CD14-positive monocyte (primary cell): ENCODE measurements at places on chromosomes 4 and X.

- DNase-seq: peak; percentile 14
Observed at GRCh38 chrX:155888139-155888538, 7.0 kb downstream of the VAMP7 start.

DNA sequence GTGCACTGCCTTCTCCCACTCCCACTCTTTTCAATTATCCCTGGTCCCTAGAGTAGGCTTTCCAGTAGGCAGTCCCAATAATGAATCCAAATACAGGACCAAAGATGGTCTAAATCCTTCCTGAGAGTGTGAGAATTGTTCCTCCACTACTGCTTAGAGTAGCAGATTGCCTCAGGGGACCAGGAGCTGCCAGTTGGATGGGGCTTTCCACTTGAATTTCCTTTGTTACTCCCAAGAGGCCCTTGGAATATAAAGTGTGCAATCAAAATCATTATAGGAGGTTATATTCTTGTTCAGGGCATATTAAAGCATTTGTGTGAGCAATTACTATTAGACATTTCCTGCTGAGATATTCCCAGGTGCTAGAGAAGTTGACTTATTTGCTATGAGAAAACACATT, 156.6 kb upstream of the TLL1 start:
- DNase-seq: no peak

GRCh38 chrX:134246282-134246681, 9.3 kb downstream of the CCDC160 start:
- no peak for DNase-seq

GRCh38 chr4:85147481-85148076, 181.1 kb upstream of the WDFY3 start:
- DNase-seq: peak; percentile 53

DNA sequence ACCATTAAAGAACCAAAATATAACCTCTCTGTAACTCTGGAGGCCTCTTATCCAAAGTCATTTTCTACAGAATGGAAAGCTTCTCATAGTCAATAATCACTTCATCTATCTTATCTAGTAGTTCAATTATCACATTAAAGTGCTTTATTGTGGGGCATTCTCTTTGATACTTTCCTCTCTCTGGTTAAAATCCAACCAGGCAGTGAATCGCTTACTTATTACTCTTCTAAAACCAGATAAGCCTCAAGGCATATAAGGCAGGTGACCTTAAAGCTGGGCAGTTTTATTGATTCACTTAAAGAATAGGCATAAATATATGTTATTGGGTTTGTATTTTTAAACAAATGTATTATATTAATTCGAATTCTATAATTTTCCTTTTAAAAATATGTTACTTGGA, 2162.1 kb upstream of the TENM3 start:
- no peak for DNase-seq

DNA sequence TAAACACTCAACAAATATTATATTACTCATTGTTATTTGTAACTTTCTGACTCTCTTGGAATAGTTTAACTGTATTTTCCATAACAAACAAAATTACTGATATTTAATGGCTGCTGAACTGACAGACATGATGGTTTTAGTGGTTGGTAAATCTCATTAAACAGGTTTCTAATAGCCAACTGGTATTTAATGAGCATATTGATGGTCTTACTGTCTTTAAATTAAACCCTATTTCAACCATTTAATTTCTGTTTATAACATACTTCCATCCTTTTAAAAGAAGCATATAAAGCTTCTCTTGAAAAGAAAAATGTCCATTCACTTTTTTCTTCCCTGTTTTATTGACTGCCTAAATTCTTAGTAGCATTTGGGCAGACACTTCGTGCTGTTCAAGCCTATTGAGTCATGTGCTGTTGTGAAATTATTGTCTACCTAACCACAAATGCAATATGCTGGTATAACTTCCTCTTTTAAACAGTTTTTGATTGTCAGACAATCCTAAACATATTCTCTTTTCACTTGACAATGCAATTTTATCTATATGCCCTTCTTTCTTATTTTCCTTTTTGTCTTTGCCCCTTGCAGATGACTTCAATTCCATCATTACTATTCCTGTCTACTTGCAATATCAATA, 163.9 kb upstream of the SLC7A11 start:
- DNase-seq: peak; percentile 96

DNA sequence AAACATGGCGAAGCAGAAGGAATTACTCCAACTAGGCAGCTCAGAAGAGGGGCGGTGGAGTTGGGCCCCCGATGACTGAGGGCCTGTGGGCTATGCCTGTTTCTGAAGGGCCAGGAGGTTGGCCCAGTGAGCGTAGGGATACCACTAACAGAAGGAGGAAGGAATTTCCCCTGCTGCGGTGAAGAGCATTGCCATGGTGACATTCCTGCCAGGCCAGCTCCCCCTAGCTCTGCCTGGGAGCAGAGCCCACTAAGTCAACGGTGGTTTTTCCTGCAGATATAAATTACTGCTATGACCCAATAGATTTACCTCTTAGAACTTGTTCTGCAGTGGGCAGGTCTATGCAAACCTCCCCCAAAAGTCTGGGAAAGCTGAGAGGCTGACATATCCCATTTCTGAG, 28.9 kb upstream of the HMX1 start:
- DNase-seq: no peak

DNA sequence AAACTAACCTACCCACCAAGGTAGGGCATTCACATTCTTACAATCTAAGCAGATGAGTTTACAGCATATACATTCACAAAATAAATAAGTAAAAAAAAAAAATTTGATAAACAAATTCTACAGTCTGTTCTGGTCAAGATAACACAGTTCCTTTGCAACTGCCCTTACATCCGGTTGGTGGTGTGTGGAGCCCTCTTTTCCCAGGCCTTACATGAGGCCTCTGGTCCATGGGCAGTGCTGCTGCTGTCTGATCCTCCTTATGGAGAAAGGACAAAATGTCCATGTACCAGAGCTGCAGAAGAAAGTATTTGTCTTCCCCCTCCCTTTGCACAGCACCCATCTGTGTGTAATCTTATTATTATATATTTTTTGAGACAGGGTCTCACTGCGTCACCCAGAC, 2.2 kb upstream of the SEPTIN11 start:
- no peak for DNase-seq

- no peak for DNase-seq
Observed at GRCh38 chr4:57119054-57119651, 9.0 kb upstream of the IGFBP7 start.

GRCh38 chr4:121307445-121308327, 73.1 kb downstream of the QRFPR start:
- peak; percentile 34 for DNase-seq

GRCh38 chr4:114041117-114041475, 61.6 kb upstream of the ARSJ start:
- no peak for DNase-seq

DNA sequence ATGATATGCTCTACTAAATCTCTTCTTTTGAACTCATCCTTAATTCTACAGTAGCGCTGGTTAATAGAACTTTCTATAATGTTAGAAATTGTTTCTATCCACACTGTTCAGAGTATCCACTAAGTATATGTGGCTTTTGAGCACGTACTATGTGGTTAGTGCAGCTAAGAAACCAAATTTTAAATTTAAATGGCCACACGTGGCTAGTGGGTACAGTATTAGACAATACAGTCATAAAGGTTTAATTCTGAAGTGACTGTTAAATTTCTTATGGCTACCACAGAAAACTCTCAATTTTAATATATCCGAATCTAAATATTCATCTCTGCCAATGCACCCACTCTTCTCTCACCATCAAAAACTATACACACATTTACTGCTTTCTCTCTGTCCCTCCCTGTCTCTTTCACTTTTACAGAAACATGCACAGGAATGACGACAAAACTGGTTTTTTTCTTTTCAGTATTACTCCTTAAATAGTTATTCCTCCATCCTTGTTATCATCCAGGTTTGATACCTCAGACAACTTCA, 583.9 kb downstream of the KCTD8 start:
- no peak for DNase-seq

DNA sequence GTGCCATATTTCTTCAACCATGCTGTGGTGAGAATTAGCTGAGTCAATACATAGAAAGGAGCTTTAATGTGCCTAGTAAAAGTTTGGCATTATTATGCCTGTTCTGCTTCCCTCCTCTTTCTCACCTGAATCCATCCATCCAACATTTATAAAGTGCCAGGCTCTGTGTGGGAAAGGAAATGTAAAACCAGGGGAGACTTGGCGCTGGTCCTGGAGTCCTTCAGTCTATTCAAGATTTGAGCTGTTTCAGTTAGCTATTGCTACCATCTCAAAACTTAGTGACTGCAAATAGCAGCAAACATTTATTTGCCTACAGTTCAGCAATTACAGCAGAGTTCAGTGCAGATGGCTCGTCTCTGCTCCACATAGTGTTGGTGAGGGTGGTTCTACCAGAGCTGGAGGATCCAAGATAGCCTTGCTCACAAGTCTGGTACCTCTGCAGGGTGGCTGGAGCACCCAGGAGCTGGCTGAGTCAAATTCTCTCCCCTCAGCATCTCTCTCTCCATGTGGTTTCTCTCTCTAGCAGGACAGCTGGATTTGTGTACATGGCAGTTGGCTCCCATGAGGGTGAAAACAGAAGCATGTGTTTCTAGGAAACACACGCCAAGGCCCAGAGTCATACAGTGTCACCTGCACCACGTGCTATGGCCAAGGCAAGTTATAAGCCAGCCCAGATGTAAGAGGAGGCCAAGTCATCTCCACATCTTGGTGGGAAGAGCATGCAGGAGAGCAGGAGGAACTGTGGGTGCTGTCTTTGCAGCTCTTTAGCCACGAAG, 77.3 kb downstream of the FHDC1 start:
- DNase-seq: no peak

- no peak for DNase-seq
Observed at GRCh38 chrX:148513661-148514060, 13.2 kb downstream of the AFF2 start.

- peak; percentile 5 for DNase-seq
Observed at GRCh38 chrX:123959281-123960063, 2.0 kb upstream of the STAG2 start.

DNA sequence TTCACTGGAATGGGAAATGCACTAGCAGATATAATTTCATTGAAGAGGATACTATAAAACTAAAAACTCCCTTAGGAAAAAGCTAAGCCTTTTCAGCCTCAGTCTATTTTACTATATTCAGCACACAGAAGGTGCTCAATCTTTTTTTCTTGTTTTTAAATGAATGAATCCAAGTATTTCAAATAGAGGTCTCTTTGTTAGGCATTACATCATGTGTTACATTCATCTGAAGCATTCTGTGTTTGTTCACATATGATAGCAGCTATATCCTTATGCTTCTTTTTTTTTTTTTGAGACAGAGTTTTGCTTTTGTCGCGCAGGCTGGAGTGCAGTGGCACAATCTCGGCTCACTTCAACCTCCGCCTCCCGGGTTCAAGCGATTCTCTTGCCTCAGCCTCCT, 278.4 kb downstream of the CAMK2D start:
- no peak for DNase-seq

- DNase-seq: no peak
Observed at GRCh38 chr4:169254546-169254983, 16.2 kb downstream of the SH3RF1 start.

DNA sequence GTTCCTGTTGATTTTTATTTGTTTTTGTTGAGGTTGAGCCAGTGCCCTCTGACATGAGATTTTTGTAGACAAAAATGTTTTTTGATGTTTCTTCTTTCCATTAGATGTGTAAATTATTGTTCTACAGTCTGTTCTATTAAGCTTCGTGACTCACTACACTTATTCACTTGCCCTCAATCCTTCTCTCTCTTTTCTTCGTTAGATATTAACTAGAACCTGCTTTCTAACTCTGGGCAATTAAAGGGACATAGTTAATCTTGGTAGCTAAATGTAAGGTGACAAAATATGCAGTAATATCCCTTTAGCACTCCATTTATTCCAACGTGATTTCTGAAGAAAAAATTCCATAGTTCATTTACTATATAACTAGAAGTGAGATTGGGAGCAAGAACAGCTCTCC, 333.9 kb downstream of the PDHA2 start:
- no peak for DNase-seq

DNA sequence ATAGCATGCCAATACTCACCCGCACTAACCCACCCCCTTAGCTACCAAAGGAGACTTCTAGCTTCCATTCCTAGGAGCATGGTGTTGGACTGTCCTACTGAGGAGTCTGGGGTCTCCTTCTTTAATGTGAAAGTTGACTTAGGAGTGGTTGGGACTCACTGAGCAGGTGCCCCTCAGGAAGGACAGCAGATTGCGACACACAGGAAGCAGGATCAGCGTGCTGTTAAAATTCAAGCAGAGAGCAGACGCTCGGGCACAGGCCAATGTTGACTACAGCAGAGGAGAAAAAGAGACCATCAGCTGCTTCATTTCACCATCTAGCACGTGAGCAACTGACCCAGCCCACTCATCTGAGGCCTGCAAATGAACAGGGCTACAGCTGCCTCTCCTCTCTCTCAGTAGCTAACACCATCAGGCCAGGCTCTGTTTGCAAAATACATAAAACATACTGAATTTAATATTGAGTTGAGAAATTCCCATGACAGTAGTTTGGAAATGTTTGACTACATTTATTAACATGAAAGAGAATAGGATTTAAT, 10.8 kb downstream of the NOX1 start:
- no peak for DNase-seq

GRCh38 chr4:141133999-141134995, 1.0 kb upstream of the RNF150 start:
- no peak for DNase-seq

DNA sequence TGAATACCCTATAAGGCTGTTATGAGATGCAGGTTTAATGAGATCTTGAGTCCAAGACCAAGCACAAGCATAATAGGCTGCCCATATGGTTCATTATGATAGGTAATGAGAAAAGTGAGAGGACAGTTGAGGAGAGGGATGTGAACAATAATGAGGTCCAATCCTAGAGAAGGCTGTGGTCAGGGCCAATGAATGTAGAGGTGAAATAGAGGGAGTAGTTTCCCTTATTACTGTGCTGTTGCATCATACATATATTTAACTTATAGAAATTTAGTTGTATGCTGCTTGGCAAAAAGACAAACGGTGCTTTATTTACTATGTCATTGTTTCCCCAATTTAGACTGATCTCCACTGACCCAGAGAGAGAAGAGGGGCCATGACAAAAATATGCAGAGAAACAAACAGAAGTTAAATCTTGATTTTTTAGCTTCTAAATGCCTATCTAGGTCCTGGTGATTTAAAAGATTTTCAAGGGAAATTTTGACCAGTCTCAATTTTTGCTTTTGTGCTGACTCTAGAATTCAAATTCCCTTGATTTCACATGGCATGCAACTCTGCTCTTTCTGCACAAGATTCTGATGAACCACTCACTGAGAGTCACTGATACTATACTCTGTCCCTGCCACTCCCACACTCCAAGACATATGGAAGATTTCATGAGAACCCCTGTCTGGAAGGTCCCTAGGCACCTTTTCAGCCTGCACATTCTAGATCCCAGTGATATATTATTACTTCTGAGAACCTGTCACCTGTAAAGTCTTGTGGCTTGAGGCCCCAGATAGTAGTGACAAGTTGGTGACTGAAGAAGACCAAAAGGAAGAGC, 159.7 kb downstream of the VSIG4 start:
- DNase-seq: no peak
